ENCODE measurements at places on chromosomes 4 and X. TPM values are rescaled to one million over a fixed set of nuclear protein-coding genes. Genes with fewer than 3 reads are reported as not detected.
A peak's percentile ranks its signal among the peaks of the same experiment; 100 is the strongest.

DNA sequence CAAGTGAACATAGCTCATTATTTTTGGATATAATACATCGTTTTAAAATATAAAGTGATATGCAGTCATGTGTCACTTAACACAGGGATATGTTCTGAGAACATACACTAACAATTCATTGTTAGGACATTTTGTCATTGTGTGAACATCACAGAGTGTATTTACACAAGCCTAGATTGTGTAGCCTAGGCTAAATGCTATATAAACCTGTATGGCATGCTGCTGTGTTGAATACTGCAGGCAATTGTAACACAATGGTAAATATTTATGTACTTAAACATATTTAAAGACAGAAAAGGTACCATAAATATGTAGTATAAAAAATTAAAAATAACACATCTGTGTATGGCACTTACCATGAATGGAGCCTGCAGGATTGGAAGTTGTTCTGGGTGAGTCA, 44.9 kb upstream of the GPRIN3 start:
- DNase-seq = no peak

The NXF2B gene
- total RNA-seq = 0.74 TPM

DNA sequence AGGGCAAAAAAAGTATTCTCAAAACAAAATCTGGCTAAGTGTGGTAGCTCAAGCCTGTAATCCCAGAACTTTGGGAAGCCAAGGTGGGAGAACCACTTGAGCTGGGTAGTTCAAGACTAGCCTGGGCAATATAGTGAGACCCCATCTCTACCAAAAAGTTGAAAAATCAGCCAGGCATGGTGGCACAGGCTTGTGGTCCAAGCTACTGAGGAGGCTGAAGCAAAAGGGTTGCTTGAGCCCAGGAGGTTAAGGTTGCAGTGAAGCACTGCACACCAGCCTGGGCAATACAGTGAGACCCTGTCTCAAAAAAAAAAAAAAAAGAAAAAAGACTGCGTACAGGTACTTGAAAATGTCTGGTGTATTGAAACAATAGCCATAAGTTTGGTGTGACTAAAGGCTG, 1.7 kb upstream of the SDAD1 start:
- no peak for DNase-seq

The NEXMIF gene
- total RNA-seq = 2.9 TPM

DNA sequence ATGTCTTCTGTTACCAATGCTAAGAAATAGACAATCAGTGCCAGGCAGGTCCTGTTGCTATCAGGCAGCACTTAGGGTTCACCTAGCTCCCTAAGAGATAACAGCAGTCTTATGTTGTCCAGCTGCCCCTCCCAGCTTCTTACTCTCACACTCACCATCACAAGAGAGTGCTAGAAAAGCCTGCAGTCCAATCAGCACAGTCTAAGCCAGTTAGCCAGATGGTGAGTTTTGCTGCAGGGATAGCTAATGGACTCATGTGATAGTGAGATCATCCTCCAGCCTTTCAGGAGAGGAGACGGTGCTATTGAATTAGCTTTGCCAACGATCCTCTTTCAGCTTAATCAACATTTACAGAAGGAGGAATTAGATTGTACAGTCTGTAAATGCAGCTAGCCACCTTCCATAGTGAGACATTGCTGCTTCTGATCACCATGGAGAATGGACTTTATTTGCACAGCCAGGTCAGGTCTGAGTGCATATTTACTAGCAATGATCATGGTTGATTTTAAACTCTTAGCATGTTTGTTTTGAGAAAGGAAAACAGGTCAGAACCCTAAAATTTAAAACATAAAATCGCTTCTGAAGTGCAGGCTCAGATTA, 438.3 kb downstream of the CENPC start:
- peak; percentile 61 for DNase-seq

GRCh38 chr4:89114100-89114499, 2.8 kb downstream of the TIGD2 start:
- no peak for DNase-seq

DNA sequence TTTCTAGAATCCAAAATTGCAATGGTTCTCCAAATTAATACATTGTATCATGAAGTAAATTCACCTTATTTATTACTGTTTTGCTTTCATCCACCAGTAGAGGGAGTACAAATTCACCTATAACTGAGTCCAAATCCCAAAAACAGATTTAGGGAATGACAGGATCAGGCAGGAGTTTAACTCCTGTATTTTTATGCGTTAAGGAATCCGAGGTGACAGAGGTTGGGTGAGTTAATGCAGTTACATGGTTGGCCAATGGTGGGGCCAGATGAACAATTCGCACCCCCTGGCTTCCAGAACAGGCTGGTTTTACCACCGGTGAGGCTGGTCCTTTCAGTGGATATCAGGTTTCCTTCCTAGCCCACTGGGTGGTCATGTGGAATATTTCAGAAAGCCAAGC, 82.4 kb downstream of the MTNR1A start:
- no peak for DNase-seq

DNA sequence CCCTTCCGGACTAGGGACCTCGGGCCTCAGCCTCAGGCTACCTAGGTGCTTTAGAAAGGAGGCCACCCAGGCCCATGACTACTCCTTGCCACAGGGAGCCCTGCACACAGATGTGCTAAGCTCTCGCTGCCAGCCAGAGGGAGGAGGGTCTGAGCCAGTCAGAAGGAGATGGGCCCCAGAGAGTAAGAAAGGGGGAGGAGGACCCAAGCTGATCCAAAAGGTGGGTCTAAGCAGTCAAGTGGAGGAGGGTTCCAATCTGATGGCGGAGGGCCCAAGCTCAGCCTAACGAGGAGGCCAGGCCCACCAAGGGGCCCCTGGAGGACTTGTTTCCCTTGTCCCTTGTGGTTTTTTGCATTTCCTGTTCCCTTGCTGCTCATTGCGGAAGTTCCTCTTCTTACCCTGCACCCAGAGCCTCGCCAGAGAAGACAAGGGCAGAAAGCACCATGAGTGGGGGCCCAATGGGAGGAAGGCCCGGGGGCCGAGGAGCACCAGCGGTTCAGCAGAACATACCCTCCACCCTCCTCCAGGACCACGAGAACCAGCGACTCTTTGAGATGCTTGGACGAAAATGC, at the start of gene WAS:
TSS of gene WAS (plus strand) at position 389 of the 572 bp plus-strand sequence. CDS start at position 444, 55 bp downstream.
- DNase-seq = no peak

- no peak for DNase-seq
These were observed 555.6 kb upstream of the FRG1 start for GRCh38 chr4:189385098-189385497.

- no peak for DNase-seq
These were observed 73.4 kb upstream of the ARHGAP36 start for GRCh38 chrX:130984782-130985181.

- no peak for DNase-seq
These were observed 1911.5 kb upstream of the AGA start for GRCh38 chr4:179353786-179354185.

- no peak for DNase-seq
These were observed 131.4 kb upstream of the NAP1L5 start for GRCh38 chr4:88828842-88829571.

The MAML3 gene
- 59.4 TPM for total RNA-seq

DNA sequence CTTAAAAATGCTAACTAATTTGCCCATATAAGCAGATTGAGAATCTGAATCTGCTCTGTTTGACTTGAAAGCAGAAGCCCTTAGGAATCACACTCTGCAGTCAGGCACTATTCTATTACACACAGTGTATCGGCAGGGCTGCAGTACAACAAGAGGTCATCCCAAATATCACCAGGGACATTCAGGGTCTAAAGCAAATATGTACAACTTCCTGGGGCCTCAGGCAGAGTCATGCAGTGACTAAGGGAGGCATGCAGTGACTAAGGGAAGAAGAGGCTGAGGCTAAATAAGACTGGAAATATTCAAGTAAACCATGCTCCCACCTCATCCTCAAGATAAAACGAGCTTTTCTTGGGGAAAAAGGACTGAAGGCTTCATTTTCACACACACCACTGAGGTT, 20.9 kb downstream of the MAPK10 start:
- no peak for DNase-seq

The IGSF1 gene
- total RNA-seq = 3.0 TPM

GRCh38 chr4:147076179-147076578, 130.5 kb upstream of the TTC29 start:
- DNase-seq = no peak

GRCh38 chr4:123826896-123827295, 430.3 kb downstream of the SPRY1 start:
- no peak for DNase-seq

The MAGEB2 gene
- not detected for total RNA-seq

GRCh38 chr4:106365613-106366012, 3.0 kb downstream of the GIMD1 start:
- no peak for DNase-seq

The CCDC120 gene
- 17.6 TPM for total RNA-seq

The CDX4 gene
- total RNA-seq = not detected

- DNase-seq = no peak
These were observed at the start of gene PPP1R2C for GRCh38 chrX:42778096-42778495. PPP1R2C (minus strand) TSS chrX:42778163; CDS start chrX:42778079, 84 bp downstream.

The IL15 gene
- not detected for total RNA-seq

DNA sequence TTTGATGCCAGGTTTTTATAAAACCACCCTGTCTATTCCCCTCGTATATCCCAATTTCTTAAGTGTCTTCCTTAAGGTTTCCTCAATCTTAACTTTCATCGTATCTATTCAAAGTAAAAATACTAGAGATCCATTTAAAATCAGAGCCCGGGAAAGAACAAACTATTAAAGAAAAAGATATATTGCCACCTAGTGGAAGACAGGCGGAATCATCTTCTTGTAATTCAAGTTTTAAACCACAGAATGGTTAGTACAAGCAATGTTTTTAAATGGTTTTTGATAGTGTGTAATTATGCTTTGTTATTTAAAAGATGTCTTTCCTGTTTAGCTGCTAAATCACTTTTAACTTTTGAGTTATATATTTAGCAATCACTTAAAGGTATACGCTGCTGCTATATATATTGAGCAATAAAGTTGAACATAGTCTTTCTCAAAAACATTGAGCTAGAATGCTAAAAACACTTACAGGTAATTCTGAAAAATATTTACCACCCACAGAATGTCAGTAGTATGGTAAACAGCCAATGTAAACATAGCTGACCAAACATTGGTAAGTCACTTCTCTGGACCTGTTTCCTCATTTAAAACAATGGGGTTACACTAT, 18.2 kb downstream of the PRDM8 start:
- DNase-seq = no peak

DNA sequence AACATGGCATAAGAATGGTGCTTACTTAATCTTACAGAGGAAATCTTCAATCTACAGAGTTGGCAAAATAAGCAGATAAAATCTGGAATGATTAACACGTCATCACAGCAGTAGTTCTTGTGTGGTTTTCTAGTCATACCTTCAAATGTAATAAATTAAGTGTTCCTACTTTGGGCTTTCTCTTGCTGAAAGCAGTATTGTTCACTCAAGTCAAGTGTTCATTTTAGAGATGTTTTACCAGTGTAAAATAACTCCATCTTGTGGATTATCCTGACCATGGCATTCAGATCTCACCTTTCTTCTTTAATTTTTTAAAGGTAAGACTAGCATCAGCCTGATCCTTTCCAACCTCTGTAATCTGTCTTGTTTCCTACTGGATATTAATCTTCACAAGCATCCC, 72.9 kb downstream of the ADAMTS3 start:
- DNase-seq = no peak

The ZNF280C gene
- 13.0 TPM for total RNA-seq

DNA sequence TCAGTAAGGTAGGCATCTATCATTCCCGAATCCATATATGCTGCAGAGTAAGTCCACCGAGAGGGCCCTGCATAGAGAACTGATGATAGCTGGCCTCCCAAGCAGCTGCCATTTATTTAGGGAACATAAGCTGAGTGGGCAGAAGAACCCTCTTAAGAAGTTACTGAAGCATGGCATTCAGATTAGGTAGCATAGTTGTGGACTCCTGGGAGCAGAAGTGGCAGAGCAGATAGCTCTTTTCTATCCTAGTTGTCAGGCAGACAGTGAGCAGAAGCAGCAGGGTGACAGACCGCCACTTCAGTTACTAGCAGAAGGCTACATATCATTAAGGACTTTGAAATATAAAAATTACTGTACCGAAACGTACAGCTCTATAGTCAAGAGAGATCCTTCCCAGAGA, 454.7 kb downstream of the PPP4R3C start:
- peak; percentile 5 for DNase-seq

The SHROOM4 gene
- total RNA-seq = 0.96 TPM

GRCh38 chr4:17966312-17966711, 55.2 kb downstream of the LCORL start:
- DNase-seq = no peak

- no peak for DNase-seq
These were observed 995.7 kb upstream of the PRKX start for GRCh38 chrX:4708970-4709760.

DNA sequence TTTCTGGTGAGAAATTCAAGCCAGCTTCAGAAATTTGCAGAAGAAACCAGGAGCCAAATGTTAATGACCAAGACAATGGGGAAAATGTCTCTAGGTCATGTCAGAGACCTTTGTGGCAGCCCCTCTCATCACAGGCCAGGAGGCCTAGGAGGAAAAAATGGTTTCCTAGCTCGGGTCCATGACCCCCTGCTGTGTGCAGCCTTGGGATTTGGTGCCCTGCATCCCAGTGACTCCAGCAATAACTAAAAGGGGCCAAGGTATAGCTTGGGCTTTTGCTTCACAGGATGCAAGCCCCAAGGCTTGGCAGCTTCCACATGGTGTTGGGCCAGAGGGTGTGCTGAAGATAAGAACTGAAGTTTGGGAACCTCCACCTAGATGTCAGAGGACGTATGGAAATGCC, 814.7 kb upstream of the SLIT2 start:
- no peak for DNase-seq

GRCh38 chrX:10901290-10901633, 209.9 kb upstream of the HCCS start:
- DNase-seq = no peak

DNA sequence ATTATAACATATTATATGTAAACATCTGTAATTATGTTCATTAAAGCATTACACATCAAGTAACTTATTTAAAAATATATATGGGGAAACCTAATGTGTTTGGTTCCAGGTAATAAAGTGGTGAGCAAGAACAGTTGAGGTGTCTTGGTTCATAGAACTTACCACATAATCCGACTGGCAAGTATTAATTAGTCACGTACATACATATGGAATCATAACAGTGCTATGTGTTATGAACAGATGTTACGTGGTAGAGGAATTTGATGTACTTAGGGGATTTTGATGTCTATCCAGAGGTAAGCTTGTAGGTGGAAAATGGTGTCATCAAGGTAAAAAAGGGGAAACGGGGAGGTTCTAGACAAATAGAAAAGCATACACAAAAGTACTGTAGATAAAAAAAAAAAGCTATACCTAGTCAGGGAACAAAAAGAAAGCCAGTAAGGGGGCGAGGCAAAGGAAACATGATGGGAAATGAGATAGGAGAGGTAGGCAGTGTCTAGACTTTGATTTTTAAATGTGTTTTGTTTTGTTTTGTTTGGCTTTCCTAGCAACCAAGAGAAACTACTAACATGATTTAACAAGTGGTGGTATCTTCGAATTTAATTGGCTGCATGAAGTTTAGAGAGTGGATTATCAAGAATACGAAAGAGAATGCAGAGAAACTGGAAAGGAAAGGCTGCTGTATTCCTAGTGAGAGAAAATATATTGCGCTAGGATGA, 12.6 kb downstream of the DMD start:
- DNase-seq = no peak
